ENCODE measurements at places on chromosomes 11 and 22.

DNA sequence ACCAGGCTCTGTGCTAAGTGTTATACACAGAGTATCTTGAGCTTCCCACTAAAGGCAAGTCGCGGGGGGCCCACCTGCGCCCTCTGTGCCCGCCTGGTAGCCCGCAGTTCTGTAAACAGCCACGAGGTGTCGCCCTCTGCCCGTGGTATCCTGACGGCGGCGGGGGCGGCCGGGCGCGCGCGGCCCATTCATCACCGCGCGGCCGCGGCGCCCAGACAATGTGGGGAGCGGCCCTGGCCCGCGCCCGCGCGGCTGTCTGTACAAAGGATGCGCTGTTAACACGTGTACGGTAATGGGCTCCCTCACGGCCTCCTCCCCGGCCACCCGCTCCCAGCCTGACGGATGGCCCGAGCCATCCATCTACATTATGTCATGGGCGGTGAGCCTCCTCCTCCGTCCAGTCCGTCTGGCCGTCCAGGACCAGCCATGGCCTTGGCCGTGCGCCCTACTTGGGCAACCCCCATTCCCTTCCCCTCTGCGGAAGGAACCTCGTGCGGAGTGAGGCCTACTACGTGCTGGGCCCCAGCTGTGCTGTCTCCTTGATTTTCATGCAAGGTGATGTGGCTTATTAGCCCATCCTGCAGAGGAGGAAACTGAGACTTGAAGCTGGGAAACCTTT, 99.4 kb downstream of the MIAT start:
- DNase-seq, result peak; percentile 40

DNA sequence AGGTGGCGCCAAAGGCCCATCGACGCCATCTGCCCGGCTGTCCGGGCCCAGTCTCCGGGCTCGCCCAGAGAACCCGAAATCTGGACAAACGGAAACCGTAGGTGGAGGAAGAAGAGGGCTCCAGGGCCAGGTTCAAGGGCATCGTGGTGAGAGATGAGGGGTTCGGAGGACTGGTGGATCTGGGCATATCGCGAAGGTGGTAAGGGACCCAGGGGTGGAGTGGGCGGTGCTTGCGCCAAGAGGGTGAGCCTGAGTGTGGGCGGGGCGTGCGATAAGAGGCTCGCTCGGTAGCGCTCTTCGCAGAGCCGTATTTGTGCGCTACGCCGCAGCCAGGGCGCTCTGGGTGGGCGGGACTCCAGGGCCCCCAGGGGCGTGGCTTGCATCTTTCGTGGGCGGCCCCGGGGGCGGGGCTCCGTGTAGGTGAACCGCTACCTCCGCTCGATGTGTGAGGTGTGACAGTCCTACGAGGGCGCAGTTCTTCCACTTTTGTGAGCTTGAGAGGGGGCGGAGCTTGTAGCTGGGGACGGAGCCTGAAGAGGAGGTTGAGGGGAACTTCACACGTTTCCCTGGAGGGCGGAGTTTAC, 4.8 kb downstream of the CD248 start:
- DNase-seq, result peak; percentile 90

DNA sequence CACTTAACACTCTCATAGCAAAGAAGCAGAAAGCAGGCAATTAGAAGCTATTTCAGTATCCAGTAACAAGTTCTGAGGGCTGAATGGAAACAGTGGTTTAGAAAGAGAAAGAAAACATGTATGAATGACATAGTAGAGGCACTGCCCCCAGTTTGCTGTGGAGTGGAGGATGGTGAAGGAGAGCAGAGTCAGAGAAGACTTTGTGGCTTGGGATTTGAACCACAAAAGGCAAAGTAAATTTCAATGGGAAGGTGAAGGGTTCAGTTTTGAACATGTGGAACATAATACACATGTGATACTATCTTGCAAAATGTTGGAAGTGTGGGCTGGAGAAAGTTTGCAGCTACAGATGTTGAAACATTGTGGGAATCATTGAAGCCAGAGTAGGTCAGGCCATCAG, 81.4 kb downstream of the SNX19 start:
- no peak for DNase-seq

DNA sequence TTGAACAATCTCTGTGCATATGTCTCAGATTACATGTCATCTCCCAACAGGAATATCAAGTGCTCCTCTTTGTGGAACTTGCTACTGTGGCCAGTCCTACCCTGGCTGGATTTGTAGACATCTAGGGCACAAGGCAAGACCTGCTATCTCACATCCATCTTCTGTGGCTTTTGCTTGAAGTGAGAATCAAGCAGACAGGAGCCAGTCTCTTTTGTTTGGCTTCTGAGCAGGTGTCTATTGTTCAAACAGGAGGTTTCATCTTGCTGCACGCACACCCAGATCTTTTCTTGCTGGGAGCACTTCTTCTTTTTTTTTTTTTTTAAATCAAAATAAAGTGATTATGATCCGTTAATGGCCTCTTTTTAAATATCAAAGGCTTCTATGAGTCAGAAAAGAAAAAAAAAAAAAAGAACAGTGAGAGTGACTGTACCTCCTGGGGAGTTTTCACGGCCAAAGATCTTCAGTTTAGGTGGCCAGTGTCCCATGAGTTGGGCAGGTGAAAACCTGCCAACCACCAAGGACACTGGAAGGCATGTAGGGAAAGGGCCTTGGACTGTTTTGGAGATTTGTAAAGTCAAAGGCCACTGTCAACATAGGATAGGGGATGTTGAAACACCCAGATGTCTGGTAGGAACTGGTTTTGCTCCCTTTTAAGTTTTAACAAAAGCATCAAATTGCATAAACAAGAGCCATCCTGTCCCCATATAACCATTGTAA, 78.1 kb downstream of the CD44 start:
- no peak for DNase-seq

GRCh38 chr11:29538339-29539036, 478.3 kb downstream of the KCNA4 start:
- DNase-seq, result no peak

DNA sequence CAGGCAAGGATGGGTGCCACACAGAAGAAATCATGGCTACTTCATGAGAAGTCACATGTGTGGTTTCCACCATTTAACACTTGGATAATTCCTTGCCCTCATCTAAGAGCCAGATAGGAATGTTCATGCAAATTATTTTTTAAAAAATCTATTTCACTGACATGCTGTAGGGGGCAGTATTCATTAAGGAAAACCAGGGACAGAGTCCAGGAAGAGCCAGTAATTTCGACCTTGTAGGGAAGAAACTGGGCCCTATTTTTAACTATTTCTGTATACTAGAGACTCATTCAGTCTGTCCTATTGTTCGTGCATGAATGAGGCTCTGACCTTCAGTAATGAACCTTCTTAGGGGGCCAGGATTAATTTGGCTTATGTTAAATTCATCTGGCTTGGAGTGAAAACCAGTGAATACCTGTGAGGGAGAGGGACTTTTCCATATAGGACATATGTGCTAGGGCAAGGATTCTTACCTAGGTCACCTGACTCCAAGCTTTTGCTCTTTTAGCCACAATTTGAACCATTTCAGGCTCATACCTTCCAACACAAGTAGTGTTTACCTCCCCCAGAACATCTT, 192.7 kb downstream of the NAV2 start:
- DNase-seq, result peak; percentile 32

DNA sequence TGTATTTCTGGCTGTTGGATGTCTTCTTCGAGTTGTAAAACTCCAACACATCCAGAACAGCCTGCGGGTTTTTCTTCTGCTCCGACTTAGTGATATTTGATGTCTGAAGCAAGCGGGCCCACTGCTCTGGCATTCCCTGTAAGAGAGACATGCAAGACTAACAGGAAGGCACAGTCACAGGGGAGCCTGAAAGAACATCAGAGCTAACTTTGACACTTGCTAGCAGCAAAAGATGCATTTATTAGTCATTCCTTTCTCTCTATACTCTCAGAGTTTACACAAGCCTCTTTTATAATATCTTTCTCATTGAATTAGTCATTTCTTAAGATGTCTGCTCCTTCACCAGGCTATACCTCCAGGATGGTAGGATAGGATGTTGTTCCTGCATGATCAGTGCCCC, 77.8 kb upstream of the GDPD4 start:
- no peak for DNase-seq

GRCh38 chr11:103228807-103229206, 119.6 kb downstream of the DYNC2H1 start:
- DNase-seq, result no peak

All from NCI-H1092 (cell line).